ENCODE measurements at places on chromosomes 2 and 18.

DNA sequence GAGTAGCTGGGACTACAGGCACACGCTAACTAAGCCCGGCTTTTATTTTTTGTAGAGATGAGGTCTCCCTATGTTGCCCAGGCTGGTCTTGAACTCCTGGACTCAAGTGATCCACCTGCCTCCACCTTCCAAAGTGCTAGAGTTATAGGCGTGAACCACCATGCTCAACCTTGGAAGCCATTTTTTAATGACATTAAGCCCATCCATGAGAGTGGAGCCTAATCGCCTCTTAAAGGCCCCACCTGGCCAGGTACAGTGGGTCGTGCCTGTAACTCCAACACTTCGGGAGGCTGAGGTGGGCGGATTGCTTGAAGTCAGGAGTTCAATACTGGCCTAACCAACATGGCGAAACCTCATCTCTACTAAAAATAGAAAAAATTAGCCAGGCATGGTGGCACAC lies 41.6 kb upstream of the TFCP2L1 start:
- no peak for DNase-seq

DNA sequence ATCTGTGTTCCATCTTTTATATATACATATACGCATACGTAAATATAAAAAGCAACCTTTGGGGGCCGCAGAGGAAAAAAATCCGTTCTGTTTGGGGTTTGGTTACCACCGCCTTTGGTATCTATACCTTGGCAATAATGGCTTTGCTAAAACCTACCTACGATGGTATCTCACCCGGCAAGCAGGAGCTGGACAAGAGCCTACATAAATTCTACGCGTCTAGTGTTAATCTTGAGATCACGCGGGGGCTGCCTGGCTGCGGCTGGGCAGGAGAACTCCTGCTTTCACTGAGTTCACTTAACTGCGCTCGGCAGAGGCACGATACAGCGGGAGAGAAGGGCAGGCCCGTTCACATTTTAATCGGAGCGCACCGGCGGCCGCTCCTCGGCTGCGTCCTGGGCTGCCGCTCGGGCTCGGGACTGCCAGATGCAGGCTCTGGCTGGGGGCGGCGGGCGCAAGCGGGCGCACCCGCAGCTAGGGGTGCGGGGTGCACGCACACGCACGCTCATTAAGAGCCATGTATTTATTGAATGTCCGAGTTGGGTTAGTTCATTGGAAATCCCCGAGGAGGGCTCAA lies 1.7 kb upstream of the POU3F3 start:
- no peak for DNase-seq

GRCh38 chr18:6010284-6010683 lies 115.0 kb upstream of the TMEM200C start:
- no peak for DNase-seq

DNA sequence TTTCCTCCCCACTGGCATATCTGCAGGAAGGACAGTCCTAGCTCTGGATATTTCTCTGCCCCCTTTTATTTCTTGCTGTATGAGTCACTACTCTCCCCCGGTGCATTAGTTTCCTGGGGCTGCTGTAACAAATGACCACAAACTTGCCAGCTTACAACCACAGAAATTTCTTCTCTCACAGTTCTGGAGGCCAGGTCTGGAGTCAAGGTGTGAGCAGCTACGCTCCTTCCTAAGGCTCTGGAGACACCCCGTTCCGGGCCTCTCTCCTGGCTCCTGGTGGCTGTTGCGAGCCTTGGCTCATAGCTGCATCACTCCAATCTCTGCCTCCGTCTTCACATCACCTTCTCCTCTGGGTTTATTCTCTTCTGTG lies 34.1 kb downstream of the PTPRM start:
- no peak for DNase-seq

GRCh38 chr18:45355944-45356520 lies 259.2 kb upstream of the SLC14A2 start:
- no peak for DNase-seq

DNA sequence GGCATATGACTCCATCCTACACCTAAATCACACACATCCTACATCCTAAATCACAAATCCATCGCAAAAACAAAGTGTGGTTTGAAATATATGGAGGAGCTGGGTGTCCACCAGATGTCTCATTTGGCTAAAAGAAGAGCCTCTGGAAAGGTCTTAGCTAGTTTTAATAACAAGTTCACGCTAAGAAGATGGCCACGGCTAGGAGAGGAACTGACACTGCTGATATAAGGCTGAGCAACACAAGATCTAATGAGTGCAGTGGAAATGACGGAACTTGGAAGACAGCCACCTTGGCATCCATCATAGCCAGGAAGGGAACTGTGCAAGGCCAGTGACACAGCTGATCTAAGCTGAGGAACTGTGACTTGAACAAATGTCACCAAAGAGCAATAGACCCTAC lies 60.0 kb upstream of the AGAP1 start:
- DNase-seq, result no peak

DNA sequence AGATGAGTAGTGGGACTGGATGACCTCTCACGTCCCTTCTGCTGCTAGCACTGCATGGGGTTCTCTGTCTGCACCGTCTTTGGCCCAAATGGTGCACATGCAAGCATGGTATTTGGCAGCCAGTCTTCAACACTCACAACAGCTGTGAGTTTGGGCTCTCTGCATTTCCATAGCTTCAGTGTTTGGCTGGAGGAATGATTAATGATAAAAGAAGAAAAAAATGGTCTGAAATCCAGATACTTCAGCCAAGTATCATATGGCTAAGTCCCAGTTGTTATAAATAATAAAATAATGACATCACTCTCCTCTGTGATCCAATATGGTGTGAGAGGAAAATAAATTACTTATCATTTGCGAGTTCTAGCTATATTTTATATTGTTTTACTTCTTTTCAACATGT lies 173.3 kb downstream of the DCDC2C start:
- DNase-seq, result no peak

All from activated naive CD4-positive, alpha-beta T cell treated with Interleukin-2 at 50 U/mL for 16 hours (primary cell).